ENCODE measurements at places on chromosomes 3 and 15.

GRCh38 chr15:59315914-59316451, 56.7 kb downstream of the MYO1E start:
- peak; percentile 56 for DNase-seq

DNA sequence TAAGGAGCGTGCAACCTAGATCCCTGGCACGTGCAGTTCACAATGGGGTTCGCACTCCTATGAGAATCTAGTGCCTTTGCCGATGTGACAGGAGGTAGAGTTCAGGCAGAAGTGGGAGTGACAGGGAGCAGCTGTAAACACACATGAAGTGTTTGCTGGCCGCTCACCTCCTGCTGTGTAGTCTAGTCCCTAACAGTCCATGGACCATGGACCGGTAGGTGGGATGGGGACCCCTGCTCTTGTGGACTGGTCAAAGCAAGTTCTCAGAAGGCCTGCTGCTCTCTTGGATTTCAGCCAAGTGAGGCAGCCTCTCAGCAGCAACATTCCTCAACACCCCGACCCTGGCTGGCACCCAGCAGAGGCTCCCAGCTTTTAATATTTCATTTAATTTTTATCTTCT, 58.2 kb upstream of the SNRPA1 start:
- no peak for DNase-seq

DNA sequence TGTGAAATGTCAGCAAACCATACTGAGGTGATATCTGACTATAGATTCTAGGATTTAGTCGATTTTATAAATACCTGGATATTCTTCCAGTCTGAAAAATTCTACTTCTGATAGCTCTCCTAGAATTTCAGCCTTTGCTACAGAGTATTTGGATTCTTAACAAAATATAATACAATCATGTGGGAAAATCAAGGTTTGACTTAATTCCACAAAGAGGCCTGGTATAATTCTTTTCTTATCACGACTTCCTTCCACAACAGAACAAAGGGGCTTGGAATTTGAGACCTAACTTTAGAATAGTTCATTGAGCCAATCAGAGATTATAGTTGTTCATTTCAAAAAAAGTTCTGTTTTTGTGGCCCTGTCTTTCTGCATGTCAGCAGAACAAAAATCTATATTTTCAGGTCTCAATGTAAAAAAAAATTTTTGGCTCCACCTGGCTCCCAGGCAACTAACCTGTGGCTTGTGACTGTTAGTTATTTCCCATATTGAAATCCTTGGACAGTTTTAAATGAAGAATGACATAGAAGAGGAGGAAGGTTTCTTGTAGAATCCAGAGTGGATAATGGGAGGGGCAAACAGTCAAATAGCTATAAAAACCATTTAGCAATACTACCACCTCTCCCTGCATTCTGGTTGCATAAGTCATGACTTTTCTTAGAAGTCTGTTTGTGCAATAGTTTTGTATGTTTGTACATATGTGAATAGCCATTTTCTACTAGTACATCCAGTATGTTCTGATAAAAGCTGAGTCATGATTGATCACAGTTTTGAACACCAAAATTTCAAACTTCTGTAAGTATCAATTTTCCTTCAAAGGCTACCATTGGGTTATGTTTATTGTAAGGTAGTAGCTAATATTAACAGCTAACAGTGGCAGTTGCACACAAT, 4.0 kb downstream of the TM4SF1 start:
- DNase-seq = peak; percentile 73

DNA sequence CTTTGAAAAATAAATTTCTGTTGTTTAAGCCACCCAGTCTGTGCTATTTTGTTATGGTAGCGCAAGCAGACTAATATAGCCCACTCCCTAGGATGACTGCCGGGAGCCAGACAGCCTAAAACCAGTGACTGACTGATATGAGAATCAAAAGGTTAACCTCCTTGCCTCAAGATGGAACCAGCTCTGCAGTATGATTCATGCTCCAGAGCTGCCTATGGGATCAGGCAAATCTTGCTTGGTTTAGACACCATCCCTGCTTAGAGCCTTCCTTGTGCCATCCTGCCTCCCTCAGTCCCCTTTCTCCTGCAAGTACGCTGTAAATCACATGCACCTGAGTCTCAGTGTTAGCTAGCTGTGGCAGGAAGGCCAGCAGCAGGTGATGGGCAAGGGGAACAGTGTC, 39.3 kb downstream of the TRANK1 start:
- no peak for DNase-seq

- no peak for DNase-seq
Measured at GRCh38 chr15:45481135-45481534, 41.4 kb downstream of the SLC30A4 start.

GRCh38 chr15:38217191-38217595, 35.4 kb upstream of the SPRED1 start:
- DNase-seq = peak; percentile 26

DNA sequence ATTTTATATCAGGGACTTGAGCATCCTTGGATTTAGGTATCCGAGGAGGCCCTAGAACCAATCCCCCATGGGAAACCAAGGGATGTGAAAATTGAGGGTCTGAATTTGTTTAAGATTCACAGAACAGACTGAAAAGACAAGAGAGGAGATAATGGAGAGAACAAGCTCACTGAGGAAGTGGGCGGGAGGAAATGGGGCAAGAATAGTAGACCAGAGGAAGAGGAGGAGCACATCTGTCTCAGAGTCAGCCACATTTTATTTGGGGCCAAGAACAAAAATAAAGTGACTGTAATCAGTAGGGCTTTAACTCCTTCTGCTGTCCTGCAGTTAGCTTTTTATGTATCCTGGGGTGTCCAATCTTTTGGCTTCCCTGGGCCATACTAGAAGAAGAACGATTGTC, 63.8 kb downstream of the BLM start:
- no peak for DNase-seq

DNA sequence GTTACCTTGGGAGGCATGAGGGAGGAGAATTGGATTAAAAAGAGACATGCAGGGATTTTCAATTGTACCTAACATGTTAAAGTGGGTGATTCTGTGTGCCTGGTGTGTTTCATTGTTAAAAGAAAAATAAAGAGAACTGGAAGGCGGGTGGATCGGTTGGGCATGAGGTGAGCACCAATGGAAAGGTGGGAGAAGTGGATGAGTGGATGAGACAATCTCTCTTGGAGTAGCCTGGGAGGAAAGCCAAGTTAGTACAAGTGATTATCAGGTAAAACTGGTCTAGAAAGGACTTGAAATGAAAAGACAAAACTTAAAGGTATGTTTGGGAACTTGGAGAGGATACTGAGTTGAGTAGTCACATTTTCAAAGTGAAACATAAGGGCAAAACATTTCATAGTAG, 12.1 kb downstream of the VEPH1 start:
- no peak for DNase-seq

DNA sequence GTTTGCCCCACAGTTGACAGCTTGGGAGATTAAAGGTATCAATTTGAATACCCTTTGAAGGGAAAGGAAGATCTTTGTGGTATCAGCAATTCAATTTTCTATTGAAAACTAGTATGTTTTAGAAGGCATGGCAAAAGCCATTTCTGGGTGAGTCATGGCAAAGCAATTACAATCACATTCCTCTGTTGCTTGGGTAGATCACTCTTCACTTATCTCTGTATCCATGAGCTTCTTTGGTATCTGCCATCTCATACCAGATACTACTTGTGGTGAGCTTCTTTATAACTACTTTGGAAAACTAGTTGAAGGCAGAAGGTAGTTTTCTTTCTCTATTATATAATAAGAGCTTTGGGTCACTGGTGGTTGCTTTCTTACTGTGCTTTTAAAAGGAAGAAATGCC, 28.3 kb upstream of the LSAMP start:
- DNase-seq = peak; percentile 7

- DNase-seq = peak; percentile 98
Measured at GRCh38 chr3:143119009-143119914, at the start of gene CHST2. TSS of gene CHST2 (plus strand) at chr3:143119771. CDS start at chr3:143120817, 1,046 bp downstream.

DNA sequence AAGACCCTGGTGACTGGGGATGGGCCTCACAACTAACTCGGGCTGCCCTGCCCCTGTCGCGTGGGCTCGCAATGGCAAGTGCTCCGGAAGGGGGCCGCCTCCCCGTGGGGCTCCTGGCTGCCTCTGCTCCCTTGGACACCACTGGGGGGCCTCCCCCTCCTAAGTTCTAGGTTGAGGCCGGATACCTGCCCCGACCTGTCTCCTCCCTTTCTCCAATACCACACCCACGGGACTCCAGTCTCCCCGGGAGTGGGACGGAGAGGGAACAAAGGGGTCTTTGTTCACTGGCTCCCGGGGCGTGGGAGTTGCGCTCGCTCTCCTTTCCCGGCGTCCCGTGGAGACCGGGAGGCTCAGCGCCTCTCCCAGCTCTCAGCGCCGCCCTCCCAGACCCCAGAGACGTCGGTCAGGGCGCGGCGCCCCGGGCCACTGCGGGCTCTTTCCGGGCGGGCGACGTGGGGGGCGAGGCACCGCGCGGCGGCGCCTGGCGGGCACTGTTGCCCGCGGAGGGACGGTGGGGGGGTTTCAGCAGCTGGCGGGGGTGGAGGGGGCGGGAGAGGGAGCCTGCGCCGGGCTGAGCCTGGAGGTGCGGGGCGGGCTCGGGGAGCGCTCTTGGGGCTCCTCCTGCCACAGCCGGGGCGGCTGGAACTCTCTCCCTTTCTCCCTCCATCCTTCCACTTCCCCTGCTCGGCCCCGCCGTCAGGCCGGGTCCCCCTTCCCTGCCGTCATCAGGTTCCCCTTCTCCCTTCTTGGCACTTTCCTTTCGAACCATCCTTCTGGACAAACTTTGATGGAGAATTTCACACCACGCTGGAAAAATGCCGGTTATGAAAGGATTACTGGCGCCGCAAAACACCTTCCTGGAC, at the start of gene KCNH8:
Gene KCNH8 (plus strand): TSS at position 606 of the 863 bp plus-strand sequence. CDS start 210 bp downstream, at position 816.
- peak; percentile 8 for DNase-seq

GRCh38 chr3:65526656-65527055, 512.1 kb downstream of the MAGI1 start:
- no peak for DNase-seq

DNA sequence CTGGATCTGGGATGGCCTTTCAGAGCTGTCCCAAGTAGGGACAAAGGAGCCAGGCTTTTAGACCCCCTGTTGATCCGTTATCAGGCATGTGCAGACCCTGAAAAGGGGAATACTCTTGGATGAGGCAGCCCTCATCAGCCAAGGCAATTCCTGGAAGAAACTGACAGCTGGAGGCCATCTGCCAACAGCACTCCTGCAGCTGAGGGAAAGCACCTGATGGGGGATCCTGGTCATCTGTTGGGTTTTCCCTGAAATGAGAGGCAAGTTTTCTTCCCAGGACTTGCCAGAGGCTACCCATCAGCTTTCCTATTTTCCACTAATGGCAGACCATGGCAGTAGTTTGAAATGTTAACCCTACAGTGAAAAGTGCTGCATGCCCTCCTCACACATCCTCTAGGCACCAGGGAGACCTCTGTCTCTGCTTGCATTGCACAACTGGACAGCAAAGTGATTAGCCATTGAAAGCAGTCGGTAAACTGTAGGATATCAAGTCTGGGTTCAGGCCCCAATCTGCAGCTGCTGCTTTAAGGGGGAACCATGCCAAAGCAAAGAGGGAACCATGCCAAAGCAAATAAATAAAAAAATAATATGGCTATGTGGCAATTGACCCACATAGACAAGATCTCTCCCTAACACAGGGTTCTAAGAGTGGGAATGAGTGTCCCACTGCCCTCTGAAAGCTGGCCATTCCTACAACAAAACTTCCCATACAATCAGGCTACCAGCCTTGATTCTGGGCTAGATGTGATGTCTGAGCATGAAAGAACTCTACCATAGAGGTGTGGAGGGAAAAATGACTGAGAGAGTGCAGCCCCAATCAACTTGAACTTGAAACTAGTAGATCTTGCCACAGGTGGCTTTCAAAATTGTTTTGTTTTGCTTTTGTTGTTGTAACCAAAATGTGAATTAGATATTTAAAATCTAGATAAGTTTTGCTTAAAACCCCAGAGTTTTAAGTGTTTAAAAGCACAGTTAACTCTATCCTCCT, 232.0 kb upstream of the STT3B start:
- no peak for DNase-seq

- no peak for DNase-seq
Measured at GRCh38 chr3:184479426-184480126, 82.0 kb upstream of the EPHB3 start.

- peak; percentile 69 for DNase-seq
Measured at GRCh38 chr3:158160958-158161357, 51.1 kb downstream of the RSRC1 start.

- no peak for DNase-seq
Measured at GRCh38 chr15:85554852-85555521, 174.6 kb downstream of the AKAP13 start.

- no peak for DNase-seq
Measured at GRCh38 chr15:68808091-68808490, 12.6 kb downstream of the ANP32A start.

GRCh38 chr15:59180945-59181600, 25.6 kb upstream of the LDHAL6B start:
- DNase-seq = peak; percentile 58

GRCh38 chr15:60762638-60763037, 283.7 kb upstream of the ICE2 start:
- no peak for DNase-seq

GRCh38 chr15:91271565-91272153, 171.6 kb downstream of the SV2B start:
- DNase-seq = peak; percentile 80

- peak; percentile 62 for DNase-seq
Measured at GRCh38 chr15:71443538-71443937, 328.3 kb downstream of the THSD4 start.

DNA sequence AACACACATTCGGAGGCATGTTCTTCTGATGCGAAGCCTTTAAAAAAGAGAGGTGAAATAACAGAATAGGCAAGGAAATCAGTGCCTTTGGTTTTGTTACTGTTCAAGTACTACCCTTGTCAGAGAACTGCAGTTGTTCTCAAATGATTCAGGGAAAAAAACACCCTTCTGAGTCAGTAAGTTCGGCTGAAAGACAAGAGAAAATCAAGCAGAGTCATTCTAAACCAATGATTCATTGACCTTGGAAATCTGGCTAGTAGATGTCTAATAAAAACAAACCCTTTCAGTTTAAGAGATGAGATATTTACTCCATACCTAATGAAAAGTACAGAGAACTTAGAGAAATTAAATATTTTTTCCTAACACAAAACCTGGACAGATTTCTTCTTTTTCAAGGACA, 72.7 kb upstream of the ABI3BP start:
- peak; percentile 63 for DNase-seq

Data from GM03348 (cell line).